HuH-7.5 (cell line): ENCODE measurements at places on chromosomes 3 and 15.

- DNase-seq: no peak
Measured at GRCh38 chr15:91857224-91857585, 3.7 kb downstream of the SLCO3A1 start.

- no peak for DNase-seq
Measured at GRCh38 chr3:183211352-183211751, 41.7 kb upstream of the B3GNT5 start.

DNA sequence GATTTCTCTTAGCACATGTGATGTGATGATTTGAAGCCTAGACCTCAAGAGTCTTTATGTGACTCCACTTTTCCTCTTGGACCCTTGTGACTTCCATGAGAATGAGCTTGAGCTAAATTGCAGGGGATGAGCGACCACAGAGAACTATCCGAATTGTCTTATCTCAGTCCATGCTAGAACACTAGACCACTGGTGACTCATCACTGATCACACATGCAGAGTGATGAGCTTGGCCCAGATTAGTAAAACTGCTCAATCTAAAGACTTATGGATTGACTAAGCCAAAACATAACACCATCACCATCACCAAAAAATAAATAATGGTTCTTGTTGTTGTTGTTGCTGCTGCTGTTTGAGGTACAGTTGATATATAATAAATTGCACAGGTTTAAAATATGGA, 114.1 kb upstream of the CFAP20DC start:
- no peak for DNase-seq

DNA sequence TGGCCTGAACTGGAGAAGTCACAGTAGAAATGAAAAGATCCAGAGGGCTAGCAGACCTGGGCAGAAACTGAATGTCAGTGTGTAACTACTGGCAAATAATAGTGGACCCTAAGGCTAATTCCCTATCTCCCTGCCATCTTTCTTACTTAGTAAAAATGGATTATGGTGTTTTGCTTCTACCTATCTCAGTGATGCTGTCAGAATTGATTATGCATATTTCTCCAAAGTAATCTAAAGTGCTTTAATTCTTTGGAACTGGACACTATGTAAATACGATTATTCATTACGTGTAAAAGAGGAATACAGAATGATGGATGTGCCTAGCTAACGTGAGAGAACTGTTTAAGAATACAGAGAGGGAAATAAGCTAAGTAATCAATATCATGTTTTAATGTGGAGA, 651.9 kb downstream of the NLGN1 start:
- DNase-seq: no peak

DNA sequence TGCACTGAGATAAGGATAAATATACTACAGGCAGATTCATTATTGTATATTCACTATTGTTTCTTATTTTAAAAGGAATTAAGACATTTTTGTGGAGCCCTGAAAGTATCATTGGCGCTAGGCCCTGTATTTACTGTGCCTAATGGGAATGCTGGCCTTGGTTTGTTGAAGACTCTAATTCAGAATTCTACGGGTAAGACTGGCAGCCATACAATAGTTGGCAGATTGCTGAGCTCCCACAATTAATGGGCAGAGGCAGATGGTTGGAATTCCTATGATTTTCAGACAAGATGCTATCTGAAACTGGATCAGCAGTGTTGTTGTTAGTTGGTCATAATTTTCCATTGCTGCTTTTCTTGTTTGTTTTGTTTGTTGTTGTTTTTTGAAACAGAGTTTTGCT, 14.7 kb downstream of the PGBD4 start:
- DNase-seq: no peak

DNA sequence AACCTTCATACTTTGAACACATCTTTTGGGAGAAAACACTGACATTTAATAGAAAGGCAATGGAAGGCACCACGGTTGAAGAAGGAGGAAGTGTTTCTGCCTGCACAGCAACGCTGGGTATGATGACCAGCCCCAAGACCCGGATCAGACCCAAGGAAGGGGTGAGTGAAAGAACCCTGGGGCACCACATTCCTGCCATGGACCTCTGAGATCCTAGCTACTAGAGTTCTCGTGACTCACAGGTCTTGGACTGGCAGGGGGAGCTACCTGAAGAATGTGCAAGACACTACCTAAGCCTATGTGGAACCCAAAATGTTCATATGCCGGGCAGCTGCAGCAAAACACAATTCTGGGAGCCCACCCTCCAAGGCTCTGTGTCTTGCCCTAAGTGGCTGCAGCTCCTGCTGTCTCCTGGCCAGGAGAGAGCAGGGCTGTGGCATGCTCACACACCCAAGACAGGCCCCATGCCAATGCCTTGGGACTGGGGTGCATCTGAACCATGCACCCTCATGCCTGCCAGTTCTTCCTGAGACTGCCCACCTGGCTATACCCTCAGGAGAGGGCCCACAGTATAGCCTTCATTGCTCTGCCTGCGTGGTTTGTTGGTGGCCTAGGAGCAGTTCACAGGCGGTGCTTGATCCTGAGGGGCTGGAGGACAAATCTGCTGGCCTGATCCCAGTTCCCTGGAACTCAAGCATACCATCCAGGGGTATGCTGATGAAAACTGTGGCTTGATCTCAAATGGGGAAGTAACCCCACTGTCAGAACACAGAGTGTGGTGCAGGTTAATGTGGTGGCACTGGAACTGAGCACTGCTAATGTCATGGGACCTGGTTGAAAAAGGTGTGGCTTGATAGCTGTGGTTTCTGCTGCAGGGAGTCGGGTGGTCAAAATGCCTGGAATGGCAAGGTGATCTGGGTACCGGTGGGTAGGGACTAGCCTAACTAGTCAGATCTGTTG, 353.3 kb upstream of the ARHGEF26 start:
- DNase-seq: no peak

GRCh38 chr3:105722943-105723556, 145.8 kb downstream of the CBLB start:
- DNase-seq: no peak

DNA sequence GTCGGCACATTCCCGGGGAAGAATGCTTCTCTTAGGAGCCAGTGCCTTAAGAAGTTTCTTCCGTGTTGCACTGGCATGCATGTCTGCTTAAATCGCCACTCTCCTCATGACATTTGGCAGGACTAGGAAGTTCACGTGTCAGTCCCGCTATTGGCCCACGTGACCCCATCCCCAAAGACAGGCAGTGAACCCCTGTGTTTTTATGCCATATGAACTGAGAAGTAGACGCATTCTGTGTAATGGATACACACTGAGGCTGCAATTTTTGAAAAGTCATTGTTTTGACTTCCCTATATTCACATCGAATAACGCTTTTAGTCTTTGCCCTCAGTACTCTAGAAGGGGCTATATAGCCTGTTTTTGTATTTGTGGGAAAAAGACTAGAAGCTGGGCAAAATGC, 125.6 kb upstream of the TBL1XR1 start:
- no peak for DNase-seq

GRCh38 chr15:68874788-68875187, 54.1 kb upstream of the ANP32A start:
- no peak for DNase-seq

GRCh38 chr3:42839616-42840015, 30.4 kb downstream of the ACKR2 start:
- DNase-seq: peak; percentile 28

DNA sequence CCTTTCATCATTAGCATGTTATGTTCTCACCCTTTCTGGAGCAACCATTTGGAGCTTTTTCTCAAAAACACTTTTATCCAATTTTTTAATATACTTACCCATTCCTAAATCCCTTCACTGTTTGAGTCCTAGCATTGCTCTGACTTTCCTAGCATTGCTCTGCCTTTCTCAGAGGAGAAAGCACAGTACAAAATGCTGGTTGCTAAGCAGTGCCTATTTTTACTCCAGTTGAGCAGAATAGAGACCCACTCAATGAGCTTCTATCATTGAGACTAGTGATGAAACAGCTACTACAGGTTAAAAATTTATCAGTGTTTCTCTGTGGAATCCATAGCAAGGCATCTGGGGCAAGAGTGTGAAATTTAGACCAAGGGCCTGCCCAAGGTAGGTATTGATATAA, 21.8 kb upstream of the IL1RAP start:
- DNase-seq: no peak

GRCh38 chr15:33834892-33835743, 133.2 kb upstream of the CHRM5 start:
- no peak for DNase-seq

- DNase-seq: no peak
Measured at GRCh38 chr3:6733699-6734394, 127.1 kb upstream of the GRM7 start.

DNA sequence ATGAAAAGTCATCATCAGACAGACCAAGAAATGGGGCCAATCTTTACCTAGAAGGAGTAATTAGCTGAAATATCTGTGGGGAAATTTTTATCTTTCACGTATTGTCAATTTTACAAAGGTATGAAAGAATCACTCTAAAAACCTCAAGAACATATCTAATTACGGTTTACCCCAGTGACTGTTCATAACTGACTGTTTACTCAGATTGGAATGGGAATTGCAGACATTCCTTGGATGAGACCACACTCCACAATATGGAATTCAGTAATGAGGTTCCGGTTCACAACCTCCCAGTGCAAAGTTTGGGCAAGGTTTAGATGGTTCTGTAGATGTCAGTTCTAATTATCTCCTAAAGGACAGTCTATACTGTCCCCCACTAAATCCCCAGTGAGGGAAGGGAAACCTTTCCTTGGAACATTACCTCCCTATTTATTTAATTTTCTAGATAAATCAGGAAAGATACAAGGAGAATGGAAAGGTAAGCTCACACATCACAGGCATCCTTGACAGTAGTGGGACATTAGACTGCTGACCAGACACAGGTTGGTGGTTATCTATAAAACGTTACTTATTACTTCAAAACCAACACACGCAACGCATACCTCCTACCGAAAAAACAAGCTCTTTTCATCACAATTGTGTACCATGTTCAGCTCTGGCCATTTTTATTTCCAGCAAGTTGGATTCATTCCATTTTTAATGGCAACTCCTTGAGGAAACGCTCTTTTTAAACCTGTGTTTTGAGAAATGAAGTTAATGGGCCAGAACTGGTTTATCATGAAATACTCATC, 129.9 kb downstream of the RORA start:
- no peak for DNase-seq

DNA sequence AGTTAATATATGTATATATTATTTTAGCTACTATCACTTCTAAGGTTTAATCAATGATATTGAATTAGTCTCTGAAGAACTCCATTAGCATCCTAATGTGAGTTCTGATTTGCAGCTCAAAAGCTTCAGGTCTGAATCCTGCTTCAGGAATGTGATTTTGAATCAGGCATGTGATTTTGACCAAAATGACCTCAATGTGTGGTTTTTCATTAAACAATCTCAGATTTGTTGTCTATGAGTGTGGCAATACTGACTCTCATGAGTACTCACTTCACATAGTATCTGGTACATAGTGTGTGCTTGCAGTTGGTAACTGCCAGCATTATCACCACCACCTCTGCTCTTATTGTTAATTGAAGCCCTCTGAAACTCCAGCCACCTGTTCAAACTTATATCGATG, 251.0 kb downstream of the KCNH8 start:
- DNase-seq: no peak

DNA sequence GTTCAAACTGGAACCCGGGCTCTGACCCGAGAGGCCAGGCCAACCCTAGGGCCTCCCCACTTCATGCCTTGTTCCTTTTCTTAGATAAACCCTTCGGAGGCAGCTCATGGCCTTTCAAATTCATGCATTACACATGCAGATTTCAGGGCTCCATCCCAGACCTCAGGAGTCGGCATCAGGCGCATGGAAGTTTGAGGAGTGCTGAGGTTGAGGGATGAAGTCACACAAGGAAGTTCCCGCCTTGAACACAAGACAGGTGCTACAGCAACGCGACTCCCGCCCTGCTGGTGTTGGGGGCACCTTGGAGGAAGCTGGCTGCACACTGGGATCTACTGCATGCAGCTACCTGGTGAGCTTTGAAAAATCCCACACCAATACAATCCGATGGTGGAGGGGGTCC, 245.2 kb upstream of the LYSMD4 start:
- no peak for DNase-seq

- DNase-seq: no peak
Measured at GRCh38 chr3:29144807-29145206, 136.1 kb upstream of the RBMS3 start.

DNA sequence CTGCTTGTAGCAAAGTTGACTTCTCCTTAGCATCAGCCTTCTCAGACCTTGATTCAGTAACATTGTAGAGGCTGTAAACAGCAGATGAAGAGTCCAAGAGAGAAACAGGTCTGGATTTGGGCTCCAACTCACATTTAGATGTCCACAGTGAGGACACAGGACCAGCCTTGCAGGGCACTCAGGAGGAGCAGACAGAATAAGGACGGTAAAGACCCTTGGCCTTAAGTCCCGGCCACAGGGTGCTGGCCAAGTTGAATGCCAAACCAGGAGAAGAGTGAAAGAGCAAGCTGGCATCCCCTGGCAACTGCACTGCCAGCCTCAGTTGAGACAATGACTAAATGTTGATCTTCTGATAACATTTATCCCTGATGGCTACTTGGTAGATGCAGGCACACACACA, 136.3 kb downstream of the LRRK1 start:
- DNase-seq: no peak

- no peak for DNase-seq
Measured at GRCh38 chr3:76134166-76134565, 348.8 kb upstream of the ZNF717 start.

- DNase-seq: no peak
Measured at GRCh38 chr3:157775446-157775845, 272.2 kb upstream of the VEPH1 start.

DNA sequence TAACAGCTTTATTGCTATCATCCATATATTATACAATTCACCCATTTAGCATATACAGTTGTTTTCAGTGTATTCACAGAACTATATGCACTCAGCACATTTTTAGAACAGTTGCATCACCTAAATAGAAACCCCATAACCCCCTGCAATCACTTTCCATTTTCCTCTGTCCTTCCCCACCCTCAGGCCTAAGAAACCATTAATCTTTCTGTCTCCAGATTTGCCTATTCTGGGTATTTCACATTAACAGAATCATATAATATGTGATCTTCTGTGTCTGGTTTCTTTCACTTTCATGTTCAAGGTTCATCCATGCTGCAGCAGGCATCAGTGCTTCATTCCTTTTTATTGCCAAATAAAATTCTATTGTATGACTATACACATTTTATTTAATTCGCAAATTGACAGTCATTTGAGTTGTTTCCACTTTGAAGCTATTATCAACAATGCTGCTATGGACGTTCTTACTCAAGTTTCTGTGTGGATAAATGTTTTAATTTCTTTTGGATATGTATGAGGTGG, 39.8 kb downstream of the ADAMTS17 start:
- no peak for DNase-seq

DNA sequence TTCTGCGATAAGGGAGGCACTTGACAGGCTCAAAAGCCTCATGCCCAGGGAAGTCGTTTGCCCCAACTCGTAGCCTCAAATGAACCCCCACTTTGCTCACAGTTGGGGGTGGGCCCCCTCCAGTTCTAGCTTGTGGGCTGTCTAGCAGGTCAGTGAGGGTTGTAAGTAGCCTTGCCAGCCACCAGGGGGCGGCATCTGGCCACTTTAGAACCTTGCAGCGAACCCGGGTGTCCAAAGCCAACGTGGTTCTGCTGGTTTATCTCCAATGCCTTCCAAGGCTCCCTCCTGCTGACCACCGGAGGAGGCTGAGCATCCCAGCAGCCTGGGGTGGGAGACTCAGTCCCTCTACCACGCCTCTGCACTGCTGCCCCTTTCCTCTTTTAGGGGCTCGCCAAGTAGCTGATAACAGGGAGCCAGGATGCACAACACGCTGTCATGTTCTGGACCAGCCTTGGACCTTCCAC, 9.2 kb upstream of the RBSN start:
- peak; percentile 93 for DNase-seq

- no peak for DNase-seq
Measured at GRCh38 chr3:165256554-165257065, 60.4 kb upstream of the SLITRK3 start.
